ENCODE measurements at places on chromosomes 11 and 22.

- peak; percentile 76 for DNase-seq
Measured at GRCh38 chr22:49992921-49993648, 19.5 kb downstream of the IL17REL start.

DNA sequence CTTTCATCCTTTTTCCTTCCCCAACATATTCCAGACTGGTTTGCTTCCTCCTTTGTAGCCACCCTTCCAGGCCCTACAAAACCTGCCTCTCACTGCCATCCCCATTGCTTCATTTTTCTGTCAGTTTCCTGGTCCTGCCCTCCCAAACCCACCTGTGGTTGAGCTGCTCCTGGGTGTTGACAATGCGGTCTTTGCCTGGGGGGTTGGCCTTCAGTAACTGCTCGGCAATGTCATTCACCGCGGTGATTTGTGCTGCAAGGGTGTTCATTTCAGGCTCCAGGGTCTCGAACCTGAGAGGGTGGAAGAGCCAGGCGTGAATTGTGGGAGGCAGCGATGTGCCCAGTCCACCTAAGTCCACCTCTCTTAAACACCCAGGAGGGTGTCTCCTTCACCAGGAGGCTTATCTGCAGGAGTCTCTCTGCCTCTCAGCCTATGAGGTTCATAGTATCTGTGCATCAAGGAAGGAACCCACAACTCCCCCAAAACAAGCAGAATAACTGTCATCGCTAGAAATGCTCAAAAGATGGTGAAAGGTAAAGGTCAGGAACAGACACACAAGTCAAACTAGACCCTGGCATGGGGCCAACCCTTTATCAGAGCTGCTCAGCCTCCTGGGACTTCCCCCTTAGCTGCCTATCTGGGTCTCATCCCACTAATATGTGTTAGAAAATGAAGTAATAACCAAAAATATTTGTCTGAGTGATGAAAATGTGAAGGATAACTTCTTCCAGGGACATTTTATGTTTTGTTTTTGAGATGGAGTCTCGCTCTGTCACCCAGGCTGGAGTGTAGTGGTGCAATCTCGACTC is 23.9 kb upstream of the RBM4B start:
- peak; percentile 74 for DNase-seq

DNA sequence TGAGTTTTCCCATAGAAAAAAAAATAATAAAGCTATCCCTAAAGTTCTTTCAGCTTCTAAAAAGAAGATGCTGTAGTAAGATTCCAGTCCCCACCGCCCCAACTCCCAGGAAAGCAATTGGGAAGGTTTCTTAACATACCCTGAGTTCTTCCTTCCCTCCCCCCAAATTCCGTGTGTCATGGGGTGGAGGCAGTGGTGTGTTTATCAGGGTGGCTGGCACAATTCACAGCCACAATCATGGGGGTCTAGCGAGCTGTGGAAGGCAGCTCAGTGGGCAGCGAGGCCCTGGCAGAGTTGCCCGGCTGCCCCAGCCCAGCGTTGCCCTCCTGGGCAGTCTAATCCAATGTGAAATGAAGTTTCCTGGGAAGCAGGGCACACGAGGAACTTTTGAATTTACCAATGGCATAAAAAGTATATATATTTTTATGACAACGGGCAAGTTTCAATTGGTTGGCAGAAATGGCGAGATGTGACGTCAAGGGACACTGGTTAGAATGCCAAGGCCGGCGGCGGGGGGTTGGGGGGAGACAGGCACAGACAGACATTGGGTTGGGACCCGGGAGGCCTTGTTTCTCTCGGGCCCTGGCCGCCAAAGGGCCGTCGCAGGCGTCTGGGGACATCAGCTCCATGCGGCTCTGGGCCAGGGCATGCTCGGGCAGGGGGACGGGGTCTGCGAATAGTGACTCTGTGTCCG is 80.7 kb upstream of the PPARA start:
- peak; percentile 95 for DNase-seq

DNA sequence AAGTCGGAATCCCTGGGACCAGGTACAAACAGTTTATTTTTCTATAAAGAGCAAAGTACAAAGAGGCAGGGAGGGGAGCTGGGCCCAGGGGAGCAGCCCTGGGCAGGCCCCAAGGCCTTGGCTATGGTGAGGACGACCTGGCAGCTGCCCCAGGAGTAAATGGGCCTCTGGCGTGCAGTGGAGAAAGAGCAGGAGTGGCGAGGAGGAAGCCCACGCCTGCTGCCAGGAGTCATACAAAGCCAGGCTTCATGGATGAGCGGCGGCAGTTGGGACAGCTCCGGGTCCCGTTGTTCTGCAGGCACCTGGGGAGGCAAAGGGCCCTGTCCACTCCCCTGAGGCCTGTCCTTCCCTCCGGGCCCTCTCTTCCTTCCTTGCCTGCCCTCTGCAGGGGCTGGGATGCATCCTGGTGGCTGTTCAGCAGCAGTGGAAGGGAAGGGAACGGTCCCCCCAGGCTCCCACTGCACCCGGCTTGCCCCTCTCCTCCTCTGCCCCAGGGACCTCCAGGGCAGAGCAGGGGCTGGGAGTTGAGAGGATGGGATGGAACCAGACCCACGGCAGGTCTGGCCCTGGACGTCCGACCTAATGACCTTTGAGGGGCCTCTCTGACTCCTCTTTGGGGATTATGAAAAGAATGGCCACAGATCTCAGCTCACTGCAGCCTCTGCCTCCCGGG is 11.1 kb downstream of the RAPSN start:
- DNase-seq, result peak; percentile 24

DNA sequence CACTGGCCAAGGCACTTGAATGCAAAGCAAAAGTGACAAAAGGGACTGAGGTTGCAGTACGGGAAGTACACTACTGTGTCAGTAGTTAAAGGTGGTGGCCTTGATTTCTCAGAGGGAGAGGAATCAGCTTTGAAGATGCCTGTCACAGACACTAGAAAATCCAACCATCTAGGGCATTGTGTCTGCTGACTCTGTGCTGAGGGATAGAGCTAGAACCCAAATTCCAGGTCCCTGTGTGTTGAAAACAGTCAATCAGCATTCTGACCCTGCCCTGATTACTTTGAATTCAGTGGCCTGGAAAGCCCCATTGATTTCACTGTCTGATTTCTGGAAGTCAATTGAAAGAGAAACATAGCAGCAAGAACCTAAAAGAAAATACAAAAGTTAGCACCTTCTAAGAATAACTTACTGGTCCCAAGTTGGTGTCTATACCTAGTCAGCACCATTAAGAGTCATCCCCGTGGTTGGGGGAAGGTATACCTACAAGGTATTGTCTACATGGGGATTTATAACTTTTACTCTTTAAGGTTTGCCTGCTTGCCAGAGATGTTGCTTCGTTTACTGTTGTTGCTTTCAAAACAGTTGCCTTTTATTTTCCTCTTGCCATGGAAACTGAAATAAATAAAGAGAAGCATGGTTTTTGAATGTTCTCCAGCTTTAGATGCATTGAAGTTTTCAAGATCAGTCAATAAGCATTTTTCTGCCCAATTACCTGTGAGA is 97.3 kb downstream of the PDHX start:
- no peak for DNase-seq

GRCh38 chr11:25057861-25058260 is 561.0 kb downstream of the LUZP2 start:
- no peak for DNase-seq

DNA sequence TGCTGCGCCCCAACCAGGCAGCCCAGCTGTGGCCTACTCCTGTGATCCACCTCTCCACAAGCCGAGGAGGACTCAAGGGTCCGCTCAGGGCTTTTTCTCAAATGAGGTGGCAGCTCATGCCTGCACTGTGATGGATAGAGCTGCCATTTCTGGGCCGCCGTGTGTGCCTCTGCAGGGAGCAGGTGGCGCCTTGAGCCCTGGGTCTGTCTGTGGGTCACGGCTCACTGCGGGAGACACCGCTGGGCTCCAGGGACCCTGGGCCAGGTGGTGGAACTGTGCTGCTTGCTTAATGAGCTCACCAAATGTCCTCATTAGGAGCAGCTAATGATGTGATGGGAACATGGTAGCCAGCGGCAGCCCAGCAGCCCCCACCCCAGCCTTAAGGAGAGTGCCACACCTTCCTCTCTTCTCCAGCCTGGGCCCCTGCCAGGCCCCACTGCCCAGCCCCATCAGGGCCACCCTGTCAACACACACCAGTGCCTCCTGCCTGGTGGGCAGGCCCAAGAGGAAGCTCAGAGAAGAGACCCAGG is 50.8 kb downstream of the DHCR7 start:
- DNase-seq, result no peak

DNA sequence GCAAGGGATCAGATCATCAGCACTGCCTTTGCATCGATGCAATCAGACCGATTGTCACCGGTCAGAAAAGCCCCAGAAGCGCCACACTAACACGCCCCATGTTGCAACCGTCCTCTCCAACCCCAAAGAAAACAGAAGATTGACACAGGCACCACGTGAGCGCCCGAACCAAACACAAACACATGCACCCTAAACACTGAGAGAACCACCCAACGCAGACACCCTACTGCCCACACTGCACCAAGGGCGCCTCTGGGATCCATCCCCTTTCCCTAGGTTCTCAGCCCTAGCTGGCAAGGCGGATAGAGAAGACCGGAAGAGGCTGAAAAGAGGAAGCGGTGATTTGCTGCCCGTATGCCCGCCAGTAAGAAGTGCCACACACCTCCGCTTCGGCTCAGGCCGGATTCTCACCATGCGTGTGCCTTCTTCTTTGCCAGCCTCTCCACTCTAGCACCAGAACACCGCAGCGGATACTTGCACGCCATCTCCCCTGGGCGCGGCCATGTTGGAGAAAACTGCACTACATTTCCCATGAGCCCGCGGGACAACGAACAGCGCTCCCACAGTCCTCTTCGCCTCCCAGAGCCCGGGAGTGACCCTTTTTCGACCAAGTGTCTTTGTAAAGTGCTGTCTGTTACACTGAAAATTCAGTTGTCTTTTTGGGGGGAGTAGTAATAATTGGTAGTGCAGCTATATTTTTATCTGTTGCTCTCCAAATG is at the start of gene ALKBH8:
Gene ALKBH8, minus strand, starts transcription at position 517 of the 719 bp plus-strand sequence. CDS start 4,842 bp downstream, outside the sequence.
- DNase-seq, result peak; percentile 80
